ENCODE measurements at places on chromosomes 4 and X.

- DNase-seq: no peak
Measured at GRCh38 chr4:137688651-137689050, 156.4 kb upstream of the PCDH18 start.

- DNase-seq: no peak
Measured at GRCh38 chrX:55787063-55787462, 69.5 kb downstream of the RRAGB start.

- no peak for DNase-seq
Measured at GRCh38 chr4:177444911-177445736, 2.9 kb upstream of the AGA start.

DNA sequence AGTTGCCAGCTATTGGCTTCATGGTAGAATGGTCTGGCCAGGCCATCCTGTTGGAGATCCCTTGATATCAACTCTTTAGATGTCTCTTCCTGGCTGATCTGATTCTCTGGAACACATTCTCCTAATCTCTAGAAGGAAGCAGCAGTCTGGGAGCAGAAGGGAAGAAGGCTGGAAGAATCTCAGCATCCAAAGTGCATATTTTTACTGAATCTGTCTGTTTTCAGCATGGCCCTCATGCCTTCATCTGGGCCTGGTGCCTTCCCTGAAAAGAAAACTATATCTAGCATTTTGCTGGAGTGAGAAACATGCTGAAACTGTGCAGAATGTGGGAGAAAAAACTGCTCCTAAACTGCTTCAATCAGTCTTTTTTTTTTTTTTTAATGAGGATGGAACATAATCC lies 148.7 kb downstream of the REPS2 start:
- DNase-seq: no peak

DNA sequence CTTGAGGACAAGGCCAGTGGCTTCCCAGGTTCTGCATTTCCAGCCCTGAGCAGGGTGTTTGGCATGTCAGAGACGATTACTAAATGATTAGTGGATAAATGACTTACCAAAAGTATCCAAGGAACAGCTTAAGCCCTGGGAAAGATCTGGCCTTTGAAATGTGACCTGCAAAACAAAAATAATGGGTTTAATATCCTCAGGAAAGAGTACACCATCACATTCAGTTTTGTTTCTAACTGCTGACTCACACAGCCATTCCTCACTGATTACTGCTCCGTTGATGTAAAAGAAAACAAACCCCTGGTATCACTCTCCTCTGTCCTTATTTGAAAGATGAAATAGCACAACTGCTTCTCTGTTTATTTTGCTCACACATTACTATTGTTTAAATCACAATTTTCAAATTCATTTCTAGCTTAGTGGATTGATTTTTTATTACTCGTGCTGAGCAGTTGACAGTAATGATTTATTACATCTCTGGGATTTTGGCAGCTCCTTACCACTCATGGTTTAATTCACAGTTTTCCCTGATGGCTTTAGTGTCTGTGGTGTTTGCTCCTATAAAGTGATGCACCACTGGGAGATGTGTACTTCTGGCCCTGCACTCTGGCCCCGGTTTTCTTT lies 117.0 kb downstream of the CBLL2 start:
- DNase-seq: no peak

DNA sequence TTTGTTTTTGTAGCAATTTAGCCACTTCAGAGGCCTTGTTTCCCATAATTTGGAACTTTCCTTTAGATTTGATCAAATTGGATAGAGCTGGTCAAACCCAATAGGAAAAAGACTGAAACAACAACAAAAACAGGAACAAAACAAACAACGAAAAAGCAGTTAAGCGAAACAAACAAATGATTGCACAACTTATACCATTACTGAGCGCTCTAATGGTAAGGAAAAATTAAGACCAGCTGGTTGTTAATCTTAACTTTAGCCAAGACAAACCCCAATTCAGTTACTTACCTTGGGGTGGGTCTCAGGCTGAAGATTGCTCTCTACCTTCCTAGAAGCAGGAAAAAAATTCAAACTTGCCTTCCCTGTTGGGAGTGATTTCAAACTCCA lies 38.3 kb downstream of the SPCS3 start:
- DNase-seq: no peak

GRCh38 chr4:185424905-185425646 lies 688 bp downstream of the UFSP2 start:
- DNase-seq: no peak

DNA sequence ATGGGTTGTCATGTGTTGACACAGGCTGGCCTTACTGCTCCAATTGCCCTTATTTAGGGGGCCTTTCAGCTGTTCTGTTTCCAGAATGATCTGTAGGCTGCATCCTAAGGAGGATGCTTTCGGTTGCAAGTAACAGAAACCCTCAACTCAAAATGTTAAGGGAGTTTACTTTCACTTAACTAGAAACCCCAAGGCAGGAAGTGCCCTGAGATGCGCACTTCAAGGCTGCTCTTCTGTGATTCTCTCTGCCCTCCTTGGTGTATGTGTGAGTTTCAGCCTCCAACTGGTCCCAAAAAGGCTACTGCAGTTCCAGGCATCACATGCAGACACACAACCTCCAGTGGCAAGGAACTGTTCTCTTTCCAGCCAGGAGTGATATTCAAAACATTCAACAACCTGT lies 97.3 kb upstream of the ATP6AP2 start:
- DNase-seq: no peak

DNA sequence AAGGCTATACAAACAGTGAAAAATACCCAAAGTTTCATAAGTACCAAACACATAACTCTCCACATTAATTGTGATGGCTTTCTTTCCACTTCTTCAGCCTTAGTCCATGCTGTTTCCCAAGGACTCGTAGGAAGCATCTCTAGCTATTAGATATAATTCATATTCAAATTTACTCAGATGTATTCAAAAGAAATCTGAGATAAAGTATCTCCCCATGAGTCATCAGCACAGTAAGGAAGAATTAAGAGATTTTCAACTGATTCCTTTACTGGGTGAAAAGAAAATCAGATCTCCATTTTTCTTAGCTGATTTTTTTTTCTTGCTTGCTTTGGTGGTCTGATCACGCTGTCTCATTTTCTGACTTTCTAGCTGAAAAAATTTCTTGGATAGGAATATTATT lies 71.7 kb downstream of the MID1 start:
- no peak for DNase-seq

GRCh38 chr4:23835774-23836478 lies 53.9 kb downstream of the PPARGC1A start:
- DNase-seq: no peak

DNA sequence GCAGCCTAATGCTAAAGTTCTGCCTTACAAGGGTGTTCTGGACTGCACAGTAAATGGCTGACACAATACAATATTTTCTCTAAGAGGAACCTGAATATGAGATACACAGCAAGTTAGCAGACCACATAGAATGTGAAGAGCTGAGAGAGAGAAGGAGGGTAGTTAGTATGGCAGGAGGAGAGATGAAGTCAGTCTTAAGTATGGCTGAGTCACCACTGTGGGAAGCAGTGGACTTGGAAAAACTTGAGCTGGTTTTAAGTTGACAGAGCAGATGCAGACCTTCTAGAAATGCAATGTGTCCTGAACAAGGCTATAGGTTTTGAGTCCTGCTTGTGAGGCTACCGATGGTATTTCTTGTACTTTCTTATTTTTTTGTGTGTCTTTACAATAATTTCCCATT lies 172.5 kb downstream of the SH2D1A start:
- no peak for DNase-seq

DNA sequence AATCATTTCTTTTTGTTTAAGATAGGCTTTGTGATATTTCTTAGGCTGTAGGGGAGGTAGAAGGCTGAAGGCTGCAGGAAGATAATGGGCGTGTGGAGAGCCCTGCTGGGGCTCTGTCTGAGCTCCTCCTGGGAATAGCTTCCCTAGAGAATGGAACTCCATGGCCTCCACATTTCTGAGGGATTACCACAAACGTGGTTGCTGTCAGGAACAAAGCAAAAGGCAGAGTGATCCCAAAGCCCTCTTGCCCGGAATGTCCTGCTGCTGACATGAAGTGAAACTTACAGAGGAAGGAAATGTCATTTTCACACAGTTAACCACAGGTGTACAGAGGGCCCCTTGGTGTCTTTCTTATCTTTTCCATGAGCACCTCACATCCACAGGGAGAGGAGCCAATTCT lies 89.3 kb downstream of the DDIT4L start:
- no peak for DNase-seq

- no peak for DNase-seq
Measured at GRCh38 chrX:15721911-15722310, 16.2 kb upstream of the CA5B start.

DNA sequence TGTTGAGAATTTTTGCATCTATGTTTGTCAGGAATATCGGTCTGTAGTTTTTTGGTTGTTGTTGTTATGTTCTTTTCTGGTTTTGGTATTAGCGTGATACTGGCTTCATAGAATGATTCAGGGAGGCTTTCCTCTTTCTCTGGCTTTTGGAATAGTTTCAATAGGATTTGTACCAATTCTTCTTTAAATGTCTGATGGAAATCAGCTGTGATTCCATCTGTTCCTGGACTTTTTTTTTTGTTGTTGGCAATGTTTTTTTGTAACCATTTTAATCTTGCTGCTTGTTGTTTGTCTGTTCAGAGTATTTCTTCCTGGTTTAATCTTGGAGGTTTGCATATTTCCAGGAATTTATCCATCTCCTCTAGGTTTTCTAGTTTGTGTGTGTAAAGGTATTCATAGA lies 81.5 kb upstream of the GK2 start:
- DNase-seq: no peak

DNA sequence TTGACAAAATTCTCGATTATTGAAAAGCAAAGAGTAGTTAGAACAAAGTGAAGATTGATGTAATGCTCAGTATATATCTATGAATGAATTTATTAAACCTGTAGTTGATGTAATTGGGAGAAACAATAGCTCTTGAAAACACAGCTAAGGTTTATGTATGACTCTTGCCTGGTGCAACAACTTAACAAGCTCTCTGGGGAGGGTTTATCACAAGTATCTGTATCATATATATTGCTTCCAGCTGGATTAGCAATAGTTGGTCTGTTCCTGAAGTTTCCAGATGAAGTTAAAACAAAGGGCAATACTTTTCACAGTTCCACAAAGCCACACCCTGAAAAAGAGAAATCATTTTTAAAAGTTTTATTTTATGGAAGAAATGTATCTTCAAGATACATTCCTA lies 91.4 kb downstream of the ARSJ start:
- DNase-seq: no peak

DNA sequence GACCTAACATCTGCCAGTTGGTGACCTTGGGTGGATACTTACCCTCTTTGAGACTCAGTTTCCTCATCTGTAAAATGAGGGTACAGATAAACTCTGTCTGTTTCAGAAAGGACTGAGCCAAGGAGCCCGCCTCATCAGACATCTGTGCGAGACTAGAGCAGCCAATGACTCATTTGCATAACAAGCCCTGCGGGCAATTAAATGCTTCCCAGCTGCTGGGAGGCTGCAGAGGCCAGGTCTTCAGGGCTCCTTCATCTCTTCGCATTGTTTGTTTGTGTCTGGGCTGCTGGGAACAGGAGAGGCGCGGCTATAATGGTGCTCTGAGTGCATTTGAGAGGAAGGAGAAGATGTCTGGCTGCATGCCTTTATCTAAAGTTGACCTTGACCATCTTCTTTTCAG lies 85.0 kb downstream of the ADRA2C start:
- DNase-seq: no peak

DNA sequence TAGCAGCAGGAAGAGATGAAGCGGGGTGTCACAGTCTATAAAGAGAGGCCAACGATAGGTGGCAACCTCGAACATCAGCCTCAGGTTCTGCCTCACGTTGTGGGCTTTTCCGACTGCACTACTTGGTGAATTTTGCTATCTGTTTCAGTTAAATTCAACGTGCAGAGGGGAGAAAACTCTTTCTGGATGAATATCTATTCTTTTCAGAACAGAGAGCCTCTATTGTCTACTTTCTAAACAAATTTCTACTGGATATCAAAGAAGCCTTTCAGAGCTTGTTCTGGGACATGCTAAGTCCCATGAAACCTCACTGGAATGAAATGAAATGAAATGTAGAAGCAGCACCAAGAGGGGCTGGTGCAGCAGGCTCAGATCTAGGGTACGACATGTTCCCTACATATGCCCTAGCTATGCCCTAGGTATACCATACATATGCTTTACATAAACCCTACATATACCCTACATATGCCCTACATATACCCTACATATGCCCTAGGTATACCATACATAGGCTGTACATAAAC lies 116.5 kb upstream of the TRIM2 start:
- no peak for DNase-seq

- no peak for DNase-seq
Measured at GRCh38 chrX:136159611-136160025, 12.3 kb downstream of the FHL1 start.

DNA sequence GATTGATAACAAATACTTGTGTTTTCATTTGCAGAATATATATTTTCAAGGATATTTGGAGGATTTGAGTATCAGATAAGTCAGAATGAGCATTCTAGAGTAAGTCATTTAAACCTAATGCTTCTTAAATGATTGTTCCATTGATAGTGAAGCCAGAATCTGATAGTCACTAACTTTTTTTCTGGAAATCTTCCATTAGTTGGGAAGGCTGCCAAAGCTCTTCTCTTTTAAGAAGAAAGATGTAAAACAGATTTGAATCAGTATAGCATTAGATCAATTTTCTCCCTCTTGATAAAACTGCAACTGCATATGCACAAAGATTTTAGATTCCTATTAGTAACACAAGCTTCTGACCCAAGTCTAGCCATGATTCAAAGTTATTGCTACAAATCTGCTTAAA lies 256.7 kb downstream of the SPOCK3 start:
- no peak for DNase-seq

- DNase-seq: no peak
Measured at GRCh38 chrX:151970661-151971060, 3.8 kb downstream of the GABRE start.

GRCh38 chr4:127776620-127777019 lies 5.5 kb upstream of the HSPA4L start:
- DNase-seq: no peak

DNA sequence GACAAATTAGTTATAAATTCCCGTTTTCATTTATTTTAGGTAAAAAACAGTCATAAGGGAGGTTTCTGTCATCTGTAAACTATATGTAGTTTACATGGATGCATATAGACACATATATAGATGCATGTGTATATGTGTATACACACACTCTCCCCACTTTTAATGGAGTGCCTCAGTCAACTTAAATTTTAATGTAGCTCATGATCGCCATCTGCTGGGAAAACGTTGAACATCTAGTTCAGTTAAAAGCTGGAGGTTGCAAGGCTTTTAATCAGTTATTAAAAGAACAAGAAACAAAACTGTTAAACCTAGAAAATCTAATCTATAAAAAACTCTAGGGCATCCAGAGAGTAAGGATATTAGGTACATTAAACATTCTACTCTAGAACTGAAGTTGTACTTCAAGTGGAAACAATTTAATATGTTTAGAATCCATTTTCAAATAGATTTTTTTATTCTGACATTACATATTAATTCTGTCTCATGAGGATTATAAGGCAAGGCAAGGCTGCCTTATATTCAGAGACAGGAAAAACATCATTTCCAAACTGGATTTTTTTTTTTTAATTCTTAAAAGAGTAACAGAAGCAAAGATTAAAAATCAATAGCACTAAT lies 122.6 kb downstream of the SHISA3 start:
- peak; percentile 12 for DNase-seq

All from stimulated activated CD4-positive, alpha-beta T cell treated with anti-CD3 and anti-CD28 coated beads, Interleukin-1b, Interleukin-23, amount 100 ng/mL, for 1 hour (primary cell).